A172 (cell line): ENCODE measurements at places on chromosomes 3 and 15.

DNA sequence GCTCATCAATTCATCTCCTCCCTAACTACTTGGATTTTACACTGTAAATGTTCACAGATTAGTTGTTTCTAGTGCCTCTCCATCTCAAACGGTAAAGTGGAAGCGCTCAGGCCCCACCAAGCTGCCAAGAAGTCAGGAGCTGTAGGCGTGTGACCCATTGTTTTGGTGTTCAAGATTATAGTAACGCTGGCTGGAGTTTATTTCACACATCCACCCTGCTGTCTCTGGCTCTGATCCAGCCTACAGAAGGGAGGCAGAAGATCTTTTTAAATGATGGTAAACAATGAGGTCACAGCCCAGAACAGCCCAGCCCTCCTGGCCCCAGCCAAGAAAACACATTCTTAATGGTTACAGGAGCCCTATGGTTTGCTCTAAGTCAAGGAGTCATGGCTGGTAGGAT lies 25.7 kb upstream of the GALNT15 start:
- DNase-seq: peak; percentile 49

GRCh38 chr3:119497820-119498185 lies 544 bp upstream of the TIMMDC1 start:
- DNase-seq: peak; percentile 40

DNA sequence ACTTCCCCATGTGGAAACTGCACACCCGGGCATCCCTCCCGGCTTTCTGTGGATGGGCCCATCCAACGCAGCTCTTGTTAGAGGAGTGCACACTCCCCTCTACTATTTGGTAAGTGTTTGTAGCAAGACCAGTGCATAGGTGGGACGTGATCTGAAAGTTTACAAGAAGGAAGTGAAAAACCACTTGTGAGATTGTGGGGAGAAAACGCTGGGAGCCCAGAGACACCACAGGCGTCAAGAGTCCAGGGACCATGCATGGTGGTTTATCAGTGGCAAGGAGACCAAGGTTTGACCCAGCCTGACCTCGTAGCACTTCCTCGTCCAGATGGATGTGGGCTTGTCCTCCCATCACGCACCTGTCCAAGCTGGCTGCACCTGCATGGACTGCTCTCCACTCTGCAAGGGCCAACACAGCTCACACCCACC lies 51.6 kb downstream of the ATP10A start:
- DNase-seq: no peak

DNA sequence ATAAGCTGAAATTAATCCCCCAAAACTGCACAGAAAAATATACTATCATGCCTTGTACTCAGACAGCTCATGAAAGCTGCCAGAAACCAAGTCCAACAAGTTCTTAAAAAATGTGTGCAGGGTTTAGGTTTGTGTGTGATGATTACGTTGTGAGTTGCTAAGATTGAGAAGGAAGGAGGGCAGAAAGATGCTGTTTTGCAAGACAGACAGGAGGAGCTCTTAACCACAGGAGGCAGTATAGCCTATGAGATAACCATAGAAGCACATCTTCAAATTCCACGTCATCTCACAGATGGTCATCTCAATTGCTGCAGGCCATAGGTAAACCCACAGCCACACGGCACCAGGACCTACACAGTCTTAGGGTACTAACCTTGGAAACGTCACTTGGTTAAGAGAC lies 191.9 kb downstream of the STT3B start:
- no peak for DNase-seq

GRCh38 chr3:180420804-180421203 lies 181.2 kb upstream of the TTC14 start:
- no peak for DNase-seq

DNA sequence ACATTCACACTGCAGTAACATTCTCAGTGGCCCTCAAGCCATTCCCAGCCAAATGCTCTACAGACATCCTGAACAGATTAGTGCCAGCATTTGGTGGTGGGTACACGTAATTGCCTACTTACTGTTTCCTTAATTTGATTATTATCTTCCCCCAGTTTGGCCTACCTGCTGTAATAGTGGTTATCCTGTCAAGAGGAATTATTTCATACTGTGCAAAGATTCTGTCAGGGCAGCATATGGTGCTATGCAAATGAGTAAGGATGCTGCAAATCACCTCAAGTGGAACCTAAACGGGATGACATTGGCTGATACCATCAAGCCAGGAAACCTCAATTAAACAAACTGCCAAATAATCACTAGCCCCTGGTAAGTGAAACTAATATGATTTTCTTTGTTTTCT lies 88.7 kb downstream of the SEMA6D start:
- no peak for DNase-seq

DNA sequence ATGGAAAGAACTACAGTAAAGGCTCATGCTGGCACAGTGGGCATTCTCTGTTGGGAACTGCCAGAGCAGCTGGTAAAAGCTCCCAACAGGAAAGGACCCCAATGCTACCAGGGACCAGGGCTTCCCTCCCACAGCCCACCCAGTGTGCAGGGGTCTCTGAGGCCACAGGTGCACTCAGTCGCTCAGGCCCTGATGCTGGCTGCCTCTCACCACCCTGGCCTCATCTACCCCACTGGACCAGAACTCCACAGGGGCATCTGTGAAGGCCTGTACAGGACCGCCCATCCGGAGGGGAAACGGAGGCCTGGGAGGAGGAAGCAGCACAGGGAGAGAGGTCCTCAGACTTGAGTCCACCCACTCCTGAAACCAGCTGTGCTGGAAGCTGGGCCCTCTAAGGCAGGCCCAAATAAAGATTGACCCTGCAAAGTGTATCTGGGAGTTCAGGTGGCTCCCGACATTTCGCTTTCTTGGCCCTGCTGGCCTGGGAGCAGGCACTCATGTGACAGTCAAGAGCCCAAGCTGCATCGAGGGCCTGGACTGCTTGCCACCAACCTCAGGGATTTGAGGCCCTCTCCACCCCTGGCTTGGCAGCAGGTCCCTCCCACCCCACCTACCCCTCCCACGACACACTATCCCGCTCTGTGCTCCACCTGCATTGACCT lies 12.7 kb downstream of the KLF15 start:
- DNase-seq: no peak

DNA sequence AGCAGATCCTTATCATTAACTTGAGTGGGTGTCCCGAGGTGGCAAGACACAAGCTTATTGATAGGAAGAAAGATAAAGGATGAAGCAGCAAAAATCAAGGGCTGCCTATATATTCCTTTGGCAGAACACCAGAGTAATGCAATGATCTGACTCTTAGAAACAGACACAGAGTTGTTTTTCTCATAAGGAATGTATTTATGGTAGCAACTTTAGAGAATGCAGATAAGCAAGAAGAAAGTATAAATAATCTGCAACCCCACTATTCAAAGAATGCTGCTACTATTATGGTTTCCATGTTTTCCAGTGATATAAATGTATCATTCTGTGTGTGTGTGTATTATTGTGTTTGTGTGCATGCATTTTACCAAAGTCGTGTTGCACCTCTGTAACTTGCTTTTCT lies 208.3 kb downstream of the THSD4 start:
- DNase-seq: no peak

GRCh38 chr15:85913461-85913860 lies 118.7 kb upstream of the KLHL25 start:
- DNase-seq: no peak

DNA sequence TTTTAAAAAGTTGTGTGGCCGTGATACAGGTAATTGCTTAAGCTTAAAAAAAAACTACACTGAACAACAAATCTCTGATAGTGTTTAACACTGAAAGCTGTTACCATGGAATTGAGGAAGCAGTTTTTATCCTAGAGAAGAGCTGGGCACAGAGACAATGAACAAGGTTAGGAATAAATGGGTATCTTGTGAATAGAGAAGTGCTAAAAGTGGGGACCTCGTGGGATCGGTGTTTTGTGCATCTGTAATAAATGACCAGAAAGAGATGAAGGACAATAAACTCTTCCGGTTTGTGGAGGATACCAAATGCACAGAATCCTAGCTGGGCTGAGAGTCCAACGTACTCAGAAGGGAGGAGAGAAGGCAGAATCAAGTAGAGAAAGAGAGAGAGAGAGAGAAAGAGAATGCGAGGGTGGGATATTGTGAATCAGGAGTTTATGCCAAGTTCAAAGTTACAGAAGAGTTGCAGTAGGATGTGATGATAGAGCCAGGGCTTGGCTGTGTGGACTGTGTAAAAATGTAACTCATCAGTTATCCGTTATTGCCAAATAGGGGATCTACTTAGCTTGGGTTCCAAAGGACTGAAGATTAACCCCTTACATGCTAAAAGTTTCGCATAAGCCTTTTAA lies 148.9 kb downstream of the IL20RB start:
- no peak for DNase-seq

DNA sequence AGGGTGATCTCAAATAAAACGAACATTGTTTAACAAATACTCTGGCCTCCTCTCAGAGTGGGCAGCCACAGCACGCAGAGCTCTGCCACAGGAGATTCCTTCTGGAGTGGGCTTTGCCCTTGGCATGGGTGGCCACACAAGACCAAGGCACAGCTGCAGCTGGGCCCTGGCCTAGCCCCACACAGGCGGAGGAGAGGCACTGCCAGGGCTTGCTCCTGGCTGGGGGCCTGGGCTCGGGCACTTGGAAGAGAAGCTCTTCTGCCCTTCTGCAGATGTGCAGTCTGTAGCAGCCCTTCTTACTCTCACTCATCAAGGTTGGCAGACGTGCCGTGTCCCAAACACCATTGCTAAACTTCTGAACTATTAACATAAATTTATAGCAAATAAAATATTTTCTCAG lies 67.2 kb downstream of the CRTC3 start:
- no peak for DNase-seq

- no peak for DNase-seq
Observed at GRCh38 chr3:191398607-191399006, 62.4 kb upstream of the PYDC2 start.

DNA sequence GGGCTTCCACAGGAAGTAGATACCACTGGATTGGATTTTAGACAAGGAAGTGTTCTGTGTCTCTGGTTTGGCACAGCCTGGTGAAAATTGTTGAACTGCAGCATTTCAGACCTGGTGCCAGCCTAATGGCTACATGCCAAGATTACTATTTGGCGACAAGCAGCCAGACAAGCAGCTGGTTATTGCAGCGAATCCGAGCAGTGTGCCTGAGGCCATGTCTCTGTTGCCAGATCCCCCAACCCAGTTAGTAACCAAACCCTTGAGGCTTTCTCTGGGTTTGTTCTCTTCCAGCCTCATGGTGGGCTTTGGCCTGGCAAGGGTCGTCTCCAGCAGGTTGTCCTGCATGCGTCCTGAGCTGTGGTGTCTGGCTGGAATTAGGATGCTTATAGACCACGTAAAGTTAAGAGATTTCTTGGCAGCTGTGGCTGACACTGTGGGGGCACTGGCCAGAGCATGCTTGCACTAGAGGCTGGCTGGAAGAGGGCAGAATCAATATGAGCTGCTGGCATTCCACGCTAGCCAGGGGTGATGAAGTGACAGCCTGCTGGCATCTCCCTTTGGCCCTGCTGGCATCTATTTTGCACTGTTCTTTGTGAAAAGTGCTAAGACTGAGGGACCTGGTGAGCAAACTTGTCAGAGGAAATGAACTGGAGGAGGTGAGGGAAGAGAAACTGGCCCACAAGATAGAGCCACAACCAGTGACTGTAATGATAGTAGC lies 172.6 kb downstream of the RBMS3 start:
- peak; percentile 22 for DNase-seq

GRCh38 chr3:120348065-120348990 lies 826 bp downstream of the LRRC58 start:
- DNase-seq: no peak

GRCh38 chr3:153928851-153929250 lies 192.3 kb upstream of the ARHGEF26 start:
- DNase-seq: no peak

- no peak for DNase-seq
Observed at GRCh38 chr3:66437341-66437929, 63.4 kb downstream of the LRIG1 start.

DNA sequence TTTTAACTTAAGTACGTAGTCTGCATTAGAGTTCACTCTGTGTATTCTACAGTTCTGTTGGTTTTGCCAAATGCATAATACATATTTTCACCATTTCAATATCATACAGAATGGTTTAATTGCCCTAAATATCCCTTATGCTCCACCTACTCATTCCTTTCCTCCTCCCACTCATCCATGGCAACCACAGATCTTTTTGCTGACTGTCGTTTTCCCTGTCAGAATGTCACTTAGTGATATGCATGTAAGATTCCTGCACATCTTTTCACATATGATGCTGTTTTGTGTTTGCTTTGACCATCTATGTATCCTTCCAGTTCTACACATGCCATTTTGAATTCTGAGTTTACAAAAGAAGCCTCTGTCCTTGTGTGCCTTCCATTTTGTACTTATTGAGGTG lies 36.7 kb downstream of the EPHA3 start:
- no peak for DNase-seq

DNA sequence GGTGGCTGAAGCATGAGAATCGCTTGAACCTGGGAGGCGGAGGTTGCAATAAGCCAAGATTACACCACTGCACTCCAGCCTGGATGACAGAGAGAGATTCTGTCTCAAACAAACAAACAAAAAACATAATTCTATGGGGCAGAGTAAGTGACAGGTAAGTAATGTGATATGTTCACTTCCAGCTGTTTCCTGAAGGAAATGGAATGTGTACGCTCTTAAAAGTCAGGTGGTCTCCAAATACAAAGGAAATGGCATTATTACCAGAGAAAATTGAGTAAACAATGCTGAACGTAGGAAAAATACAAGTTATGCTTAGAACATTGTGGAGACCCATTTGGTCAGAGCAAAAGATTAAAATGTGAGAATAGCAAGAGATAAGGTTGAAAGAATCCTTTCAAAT lies 278.5 kb downstream of the SCAPER start:
- no peak for DNase-seq

DNA sequence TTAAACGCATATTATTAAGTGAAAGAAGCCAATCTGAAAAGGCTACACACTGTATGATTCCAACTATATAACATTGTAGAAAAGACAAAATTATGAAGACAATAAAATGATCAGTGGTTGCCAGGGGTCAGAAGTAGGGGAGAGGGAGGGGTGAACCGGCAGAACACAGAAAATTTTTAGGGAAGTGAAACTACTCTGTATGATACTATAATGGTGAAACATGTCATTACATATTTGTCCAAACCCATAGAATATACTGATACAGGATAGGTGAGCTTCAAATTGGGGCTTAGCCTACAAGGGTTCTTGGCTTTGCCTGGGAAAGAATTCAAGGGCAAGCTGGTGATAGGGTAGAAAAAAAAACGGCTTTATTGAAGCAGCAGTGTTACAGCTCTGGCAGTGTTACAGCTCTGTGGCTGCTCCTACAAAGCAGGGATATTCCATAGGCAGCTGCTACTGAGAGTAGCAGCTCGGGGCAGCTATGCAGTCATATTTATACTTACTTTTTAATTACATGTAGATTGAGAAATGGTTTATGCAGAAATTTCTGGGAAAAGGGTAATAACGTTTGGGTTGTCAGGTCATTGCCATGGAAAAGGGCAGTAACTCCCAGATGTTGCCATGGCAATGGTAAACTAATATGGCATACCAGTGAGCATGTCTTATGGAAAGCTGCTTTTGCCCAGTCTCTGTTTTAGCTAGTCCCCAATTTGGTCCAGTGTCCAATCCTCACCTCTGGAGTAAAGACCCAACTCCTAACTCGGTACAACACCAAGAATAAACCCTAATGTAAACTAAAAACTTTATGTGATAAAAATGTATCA lies 125.1 kb upstream of the SLC25A36 start:
- DNase-seq: no peak

GRCh38 chr3:122458992-122459391 lies 43.1 kb upstream of the WDR5B start:
- DNase-seq: peak; percentile 54
